ENCODE measurements at places on chromosomes 3 and 15.

- DNase-seq = no peak
Measured at GRCh38 chr3:131901686-131902085, 133.1 kb downstream of the CPNE4 start.

GRCh38 chr15:99982662-99983061 is 249.4 kb upstream of the LYSMD4 start:
- no peak for DNase-seq

GRCh38 chr3:120763601-120764000 is 21.1 kb downstream of the GTF2E1 start:
- DNase-seq = no peak

GRCh38 chr3:25293736-25294135 is 134.3 kb upstream of the RARB start:
- no peak for DNase-seq

- DNase-seq = no peak
Measured at GRCh38 chr3:36060950-36061349, 319.4 kb upstream of the STAC start.

DNA sequence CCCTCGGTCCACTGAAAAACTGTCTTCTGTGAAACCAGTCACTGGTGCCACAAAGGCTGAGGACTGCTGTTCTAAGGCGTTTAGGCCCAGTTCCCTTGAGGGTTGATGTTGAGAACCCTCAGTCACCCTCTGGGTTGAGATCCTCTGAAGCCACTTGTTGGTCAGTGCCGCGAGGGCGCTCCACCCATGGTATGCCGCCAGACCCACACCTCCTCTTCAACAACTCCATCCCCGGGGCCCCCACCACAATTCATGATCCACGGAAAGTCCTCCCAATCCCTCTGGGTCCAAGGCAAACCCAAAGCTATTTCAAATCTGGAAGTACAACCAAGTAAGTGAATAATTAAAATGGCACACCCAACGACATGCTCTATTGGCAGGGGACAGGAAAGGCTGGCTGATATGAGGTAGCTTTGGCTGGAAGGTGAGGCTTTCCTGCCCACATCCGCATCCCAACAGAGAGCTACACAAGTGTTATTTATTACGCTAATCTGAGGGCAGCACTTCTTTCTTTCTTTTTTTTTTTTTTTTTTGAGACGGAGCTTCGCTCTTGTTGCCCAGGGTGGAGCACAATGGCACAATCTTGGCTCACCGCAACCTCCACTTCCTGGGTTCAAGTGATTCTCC is 58.1 kb downstream of the XXYLT1 start:
- DNase-seq = no peak

- DNase-seq = no peak
Measured at GRCh38 chr3:115165701-115166100, 18.6 kb upstream of the ZBTB20 start.

DNA sequence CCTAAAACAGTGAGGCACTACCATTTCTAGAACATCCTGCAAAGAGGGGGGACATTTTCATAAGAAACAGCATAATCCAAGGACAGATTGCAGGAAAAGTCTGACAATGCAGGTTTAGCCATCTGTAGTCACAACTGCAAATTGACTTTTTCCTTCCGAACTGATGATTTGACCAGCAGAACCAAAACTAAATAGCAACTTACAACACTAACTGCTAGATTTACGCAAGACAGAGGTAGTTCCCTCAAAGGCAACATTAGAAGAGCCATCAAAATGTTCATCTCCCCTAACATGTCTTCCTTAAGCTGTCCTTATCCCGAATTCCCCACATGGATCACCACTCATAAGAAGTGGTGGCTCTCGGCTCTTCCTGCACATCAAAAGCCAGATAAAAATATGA is 129.6 kb downstream of the GADL1 start:
- no peak for DNase-seq

DNA sequence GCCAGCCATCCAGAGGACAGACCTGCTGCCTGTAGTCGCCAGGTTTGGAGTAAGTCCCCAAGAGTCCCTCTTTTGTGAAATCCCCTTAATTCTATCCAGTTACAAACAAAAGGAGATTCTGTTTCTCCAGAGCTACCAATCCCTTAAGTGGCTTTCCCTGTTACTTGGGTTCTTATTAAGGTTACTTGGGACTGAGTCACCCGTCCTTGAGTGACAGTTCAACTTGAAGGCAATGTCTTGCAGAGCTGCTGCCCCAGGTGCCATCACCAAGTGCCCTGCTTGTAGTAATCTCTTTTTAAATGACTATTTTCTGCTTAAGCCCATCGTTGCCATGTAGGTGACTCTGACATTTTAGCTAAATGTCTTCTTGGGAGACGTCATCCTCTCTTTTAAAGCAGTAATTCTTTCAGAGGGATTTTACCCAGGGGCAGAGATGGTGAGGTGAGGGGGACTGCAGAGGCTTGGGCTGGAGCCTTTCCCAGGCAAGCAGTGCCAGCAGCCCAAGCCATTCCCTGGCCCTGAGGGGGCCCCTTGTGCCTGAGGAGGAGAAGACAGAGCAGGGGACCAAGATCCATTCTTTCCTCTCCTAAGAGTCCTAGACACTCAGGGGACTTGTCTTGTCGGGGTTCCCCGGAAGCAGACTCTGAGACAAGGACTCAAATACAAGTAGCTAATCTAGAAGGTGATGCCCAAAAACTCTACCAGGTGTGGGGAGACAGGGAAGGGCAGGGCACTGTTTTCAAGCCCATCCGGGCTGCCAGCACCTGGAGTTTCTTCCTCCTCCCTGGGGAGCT is 253.7 kb downstream of the PLCL2 start:
- DNase-seq = no peak

DNA sequence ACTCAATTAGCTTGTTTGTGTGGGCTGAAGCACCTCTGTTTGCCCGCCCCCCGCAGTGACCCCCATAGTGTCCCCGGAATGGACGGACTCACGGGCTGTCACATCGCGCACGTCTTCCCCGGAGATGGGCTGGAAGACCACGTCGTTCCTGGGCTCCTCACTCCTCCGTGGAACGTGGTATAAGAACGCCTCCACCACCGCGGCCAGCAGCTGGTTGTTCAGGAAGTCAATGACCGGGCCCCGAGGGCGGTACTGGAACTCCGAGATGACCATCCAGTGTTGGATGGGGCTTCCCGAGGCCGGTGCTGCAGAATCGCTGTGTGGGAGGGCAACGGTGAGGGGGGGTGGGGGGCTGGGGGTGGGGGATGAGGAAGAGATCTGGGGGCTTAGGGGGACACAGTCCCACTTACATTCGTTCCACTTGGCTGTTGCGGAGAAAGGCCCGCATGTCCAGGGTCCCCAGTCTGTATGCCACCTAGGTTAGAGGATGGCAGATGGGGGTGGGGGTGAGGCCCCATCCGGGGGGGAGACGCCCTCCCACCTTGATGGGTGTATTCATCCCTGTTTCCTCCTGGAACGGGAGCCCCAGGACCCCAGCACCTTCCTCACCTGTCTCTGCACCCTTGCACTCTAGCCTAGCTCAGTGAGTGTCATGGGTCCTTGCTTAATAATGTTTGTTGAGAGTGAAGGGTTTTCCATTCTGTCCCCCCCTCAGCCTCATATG is 30.2 kb downstream of the MUC20 start:
- DNase-seq = no peak

DNA sequence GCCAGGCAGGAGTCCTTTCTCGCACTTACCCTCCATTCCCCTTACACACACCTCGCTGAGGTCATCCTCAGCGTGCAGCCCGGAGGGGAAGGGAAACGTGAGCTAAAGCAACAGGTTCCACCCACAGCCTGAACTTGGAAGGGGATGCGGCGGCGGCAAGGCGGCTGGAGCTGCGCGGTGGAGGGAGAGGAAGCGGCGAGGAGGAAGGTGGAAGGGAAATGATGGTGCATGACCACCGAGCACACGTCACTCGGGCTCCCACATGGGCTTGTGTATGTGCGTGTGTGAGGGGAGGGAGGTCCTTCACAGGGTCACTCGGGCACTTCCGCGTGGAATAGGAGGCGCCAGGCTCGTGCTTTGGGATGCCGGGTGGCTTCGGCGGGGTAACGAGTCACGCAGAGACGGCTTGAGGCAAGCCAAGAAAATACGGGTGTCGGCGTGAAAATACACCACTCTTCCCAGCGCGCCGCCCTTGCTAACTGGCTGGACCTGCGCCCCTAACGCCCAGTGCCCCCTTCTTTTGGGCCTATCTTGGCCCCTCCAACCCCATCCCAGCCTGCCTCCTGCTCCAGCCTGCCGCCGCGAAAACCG is 225.5 kb upstream of the IL12A start:
- no peak for DNase-seq

DNA sequence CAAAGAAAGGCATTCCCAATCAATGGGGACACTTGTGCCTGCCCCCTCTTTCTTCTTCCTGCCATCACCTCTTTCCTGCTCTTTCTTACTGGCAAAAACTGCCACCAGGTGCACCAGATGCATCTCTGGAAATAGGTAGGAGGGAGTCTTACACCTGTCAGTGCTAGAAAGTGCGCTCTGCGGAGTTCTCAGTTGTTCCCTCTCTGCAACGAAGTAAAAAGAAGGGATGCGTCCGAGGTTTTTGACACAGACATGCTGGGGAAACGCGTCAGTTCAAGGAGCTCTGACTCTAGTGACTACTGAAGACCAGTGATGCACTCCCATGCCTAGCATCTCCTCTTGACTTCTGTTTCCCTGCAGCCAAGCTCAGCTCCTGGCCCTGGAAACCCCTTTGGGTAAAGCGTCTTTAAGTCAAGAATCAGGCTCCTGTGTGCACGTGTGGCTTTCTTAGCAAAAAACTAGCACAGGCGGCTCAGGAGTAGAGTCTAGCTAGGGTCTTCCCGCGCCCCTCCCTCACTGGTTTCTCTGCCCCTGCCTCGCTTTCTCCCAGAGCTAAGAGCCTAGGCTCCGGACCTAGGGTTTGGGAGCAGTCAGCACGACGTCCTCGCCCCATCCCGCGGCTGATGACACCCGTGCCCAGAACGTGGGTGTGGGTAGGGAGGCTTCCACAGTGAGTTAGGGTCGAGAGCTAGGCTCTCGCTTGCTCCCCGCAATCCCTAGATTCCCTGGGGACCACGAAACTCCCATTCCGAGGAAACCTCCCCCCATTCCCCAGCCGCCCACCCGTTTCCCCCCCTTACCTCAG is 564 bp upstream of the GRM7 start:
- DNase-seq = no peak

- DNase-seq = no peak
Measured at GRCh38 chr3:42552830-42553229, 28.9 kb downstream of the SEC22C start.

Measured in activated gamma-delta T cell treated with anti-CD3 and anti-CD28 coated beads, Interleukin-2, amount 50 U/mL, for 16 hours (primary cell).